ENCODE measurements at places on chromosomes 5 and 9.
A peak's percentile ranks its signal among the peaks of the same experiment; 100 is the strongest.

- no peak for DNase-seq
Measured at GRCh38 chr5:61498121-61498520, 166.1 kb downstream of the ZSWIM6 start.

DNA sequence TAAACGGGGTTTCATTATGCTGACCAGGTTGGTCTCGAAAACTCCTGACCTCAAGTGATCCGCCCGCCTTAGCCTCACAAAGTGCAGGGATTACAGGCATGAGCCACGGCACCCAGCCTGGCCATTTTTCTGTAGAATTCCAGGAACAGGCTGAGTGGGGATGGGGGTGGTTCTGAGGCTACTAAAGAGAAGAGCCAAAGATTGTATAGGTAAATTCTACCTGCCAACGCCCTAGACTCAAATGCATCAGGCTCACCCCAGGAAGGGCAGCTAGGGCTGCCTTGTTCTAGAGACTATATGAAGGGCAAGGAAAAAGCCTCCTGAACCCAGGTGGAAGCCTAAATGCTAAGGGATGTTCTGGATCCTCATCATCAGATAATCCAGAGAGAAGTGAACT, 1.6 kb upstream of the C5orf52 start:
- DNase-seq: no peak

DNA sequence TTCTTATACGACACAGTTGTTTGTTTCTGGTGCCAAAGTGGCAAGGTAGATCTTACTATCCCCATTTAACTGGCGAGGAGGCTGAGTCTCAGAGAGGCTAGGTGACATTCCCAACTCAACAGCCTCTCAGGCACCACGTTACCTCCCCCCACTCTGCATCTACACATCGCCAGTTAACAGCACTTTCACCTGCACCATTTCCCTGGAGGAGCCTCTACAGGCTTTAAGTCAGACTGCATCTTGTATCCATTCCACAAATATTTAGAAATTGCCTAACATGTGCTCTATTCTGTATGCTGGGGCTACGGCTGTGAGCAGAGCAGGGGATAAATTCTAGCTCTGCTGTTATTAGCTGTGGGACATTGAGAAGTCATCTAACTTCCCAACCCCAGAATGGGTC, 168.6 kb downstream of the INSYN2B start:
- DNase-seq: no peak

DNA sequence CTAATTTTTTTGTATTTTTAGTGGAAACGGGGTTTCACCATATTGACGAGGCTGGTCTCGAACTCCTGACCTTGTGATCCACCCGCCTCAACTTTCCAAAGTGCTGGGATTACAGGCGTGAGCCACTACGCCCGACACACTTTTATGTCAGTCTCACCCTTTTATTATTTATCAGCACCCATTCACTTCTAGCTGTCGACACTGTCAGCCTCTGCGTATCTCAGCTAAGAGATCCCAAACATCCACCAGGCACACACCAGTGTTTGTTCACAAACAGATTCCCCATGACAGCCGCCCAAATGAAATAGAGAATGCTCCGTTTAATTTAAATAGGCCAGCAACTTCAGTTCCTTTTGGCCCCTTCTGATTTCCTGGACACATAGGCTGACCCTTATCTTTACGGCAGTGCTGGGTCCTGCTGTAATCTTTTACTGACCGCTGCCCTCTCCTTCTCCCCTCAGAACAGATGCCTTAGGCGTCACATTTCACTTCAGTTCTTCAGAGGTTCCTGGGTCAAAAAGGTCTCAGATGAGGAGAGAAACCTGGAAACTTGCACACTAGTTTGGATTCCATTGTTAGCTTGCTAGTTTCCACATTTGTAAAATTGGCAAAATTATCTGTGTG, 43.1 kb upstream of the CKMT2 start:
- no peak for DNase-seq

DNA sequence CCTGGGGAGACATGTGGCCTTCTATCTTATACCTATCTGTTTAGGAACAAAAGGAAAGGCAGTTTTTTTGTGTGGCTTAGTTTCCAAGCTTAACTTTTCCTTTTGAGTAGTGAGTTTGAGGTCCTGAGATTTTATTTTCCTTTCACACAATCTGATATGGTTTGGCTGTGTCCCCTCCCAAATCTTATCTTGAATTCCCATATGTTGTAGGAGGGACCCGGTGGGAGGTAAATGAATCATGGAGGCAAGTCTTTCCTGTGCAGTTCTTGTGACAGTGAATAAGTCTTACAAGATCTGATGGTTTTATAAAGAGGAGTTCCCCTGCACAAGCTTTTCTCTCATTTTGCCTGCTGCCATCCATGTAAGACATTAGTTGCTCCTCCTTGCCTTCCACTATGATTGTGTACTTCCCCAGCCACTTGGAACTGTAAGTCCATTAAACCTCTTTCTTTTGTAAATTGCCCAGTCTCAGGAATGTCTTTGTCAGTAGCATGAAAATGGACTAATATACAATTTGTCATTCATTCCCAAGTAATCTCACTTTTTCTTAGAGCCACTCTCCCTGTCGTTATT, 4.7 kb upstream of the CLTB start:
- DNase-seq: no peak

DNA sequence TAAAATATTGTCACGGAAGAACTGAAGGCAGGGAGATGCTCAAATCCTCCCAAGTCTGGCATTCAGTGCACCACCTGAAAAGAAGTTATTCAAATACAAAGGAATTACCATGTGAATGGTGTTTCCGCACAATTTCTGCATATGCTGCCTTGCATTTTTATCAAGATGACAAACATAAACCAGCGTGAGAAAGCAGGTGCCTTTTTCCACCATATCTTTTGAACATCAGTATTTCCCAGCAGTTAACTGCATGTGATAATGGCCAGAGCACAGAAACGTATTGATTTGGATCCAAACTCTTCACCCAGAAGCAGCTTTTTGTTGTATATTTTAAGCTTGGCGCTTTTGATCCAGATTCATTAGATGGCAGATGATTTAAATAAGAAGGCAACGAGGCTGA, 808.0 kb downstream of the TLE1 start:
- DNase-seq: no peak

- no peak for DNase-seq
Measured at GRCh38 chr9:97769208-97769607, 72.1 kb upstream of the XPA start.

DNA sequence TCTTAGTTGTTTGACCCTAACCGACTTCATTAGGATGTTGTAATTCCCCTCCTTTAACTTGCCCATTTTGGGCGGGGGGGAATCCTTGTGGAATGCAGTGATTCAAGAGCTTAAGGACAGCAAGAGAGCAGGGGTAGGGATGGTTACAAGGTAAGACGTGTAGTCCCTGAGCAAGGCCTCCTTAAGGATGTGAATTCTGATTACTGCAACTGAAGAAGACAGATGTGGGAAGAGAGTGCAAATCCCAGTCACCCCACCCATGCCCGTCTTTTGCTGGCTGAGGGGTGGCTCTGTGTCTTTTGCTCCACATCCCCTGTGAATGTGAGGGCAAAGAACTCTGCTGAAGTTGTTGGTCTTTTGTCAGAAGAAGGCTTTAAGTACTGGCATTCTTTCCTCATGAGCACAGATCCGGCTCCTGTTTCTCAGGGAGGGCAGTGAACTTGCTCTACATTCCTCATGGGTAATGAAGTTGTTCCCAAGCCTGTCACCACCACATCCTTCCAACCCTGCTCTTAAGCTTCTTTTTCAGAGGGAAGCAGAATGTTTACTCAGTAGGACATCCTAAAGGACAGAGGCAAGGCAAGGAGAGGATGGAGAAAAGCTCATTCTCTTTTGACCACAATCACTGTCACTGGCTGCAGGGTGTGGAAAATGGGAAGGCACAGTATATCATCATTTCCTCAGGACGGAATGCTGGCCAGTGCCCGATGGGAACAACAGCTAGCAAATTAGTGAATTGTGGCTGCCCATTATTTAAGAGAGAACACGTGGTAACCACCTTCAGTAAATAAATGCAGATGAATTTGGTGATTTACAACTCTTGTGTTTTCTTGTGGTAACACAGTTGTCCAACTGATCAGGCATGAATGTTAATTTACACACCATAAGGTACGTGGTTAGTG, 61.5 kb downstream of the RAI14 start:
- DNase-seq: no peak

- DNase-seq: peak; percentile 75
Measured at GRCh38 chr9:72443855-72444254, 77.6 kb upstream of the TMC1 start.

GRCh38 chr5:59504043-59504442, 389.5 kb downstream of the PDE4D start:
- no peak for DNase-seq

DNA sequence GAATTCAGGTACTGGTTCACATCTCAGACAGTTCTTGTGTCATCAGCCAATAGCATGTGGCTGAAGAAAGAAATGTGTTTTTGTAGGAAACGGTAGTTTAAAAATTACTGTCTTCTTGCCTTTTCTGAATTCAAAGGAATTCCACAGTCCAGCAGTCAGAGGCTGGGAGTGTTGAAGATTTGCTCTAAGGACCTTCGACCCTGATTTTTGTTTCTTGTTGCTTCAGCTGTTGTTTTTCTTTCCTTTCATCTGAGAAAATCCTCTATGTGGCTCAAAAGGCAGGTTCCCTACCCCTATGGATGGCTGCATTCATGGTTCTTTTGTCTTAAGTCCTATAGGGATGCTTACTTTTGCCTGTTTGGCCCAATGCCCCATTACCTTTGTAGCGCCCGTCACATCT, 304.9 kb downstream of the TMEM167A start:
- DNase-seq: no peak

DNA sequence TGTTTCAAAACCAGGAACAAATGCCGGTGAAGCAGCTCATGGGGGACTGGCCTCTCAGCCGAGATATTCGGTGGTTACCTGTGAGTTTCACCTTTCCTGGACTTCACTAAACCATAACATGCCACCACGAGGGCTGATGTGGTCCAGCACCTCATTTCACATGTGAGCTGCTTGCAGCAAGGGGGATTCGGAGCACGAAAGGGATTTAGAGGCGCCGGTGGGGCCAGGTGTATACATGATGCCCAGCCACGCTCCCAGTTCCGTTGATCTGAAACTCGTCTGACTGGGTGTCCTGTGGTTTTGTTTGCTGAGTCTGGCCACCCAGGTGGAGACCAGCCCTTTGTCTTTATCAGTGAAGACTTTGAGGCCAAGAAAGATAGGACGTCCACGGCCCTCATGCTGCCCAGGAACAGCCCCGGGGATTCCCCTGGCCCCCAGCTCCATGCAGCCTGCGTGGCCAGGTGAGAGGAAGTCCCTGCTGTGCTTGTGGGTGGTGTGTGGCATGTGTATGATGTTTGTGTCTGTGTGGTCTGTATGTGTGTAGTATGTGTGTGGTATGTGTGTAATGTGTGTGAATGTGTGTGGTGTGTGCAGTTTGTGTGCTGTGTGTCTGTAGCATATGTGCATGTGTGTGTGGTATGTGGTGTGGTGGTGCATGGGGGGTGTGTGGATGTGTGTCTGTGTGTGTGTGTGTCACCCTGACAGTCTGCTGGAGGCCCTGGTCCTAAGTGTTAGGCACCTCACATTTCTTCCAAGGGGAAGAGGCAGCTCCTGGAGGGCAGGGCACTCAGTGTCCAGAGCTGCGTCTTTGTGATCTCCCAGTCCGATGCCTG, 23.4 kb downstream of the PHF2 start:
- peak; percentile 37 for DNase-seq

- no peak for DNase-seq
Measured at GRCh38 chr5:149424371-149425315, 45.6 kb upstream of the IL17B start.

- no peak for DNase-seq
Measured at GRCh38 chr5:137092831-137093230, 406.3 kb downstream of the SPOCK1 start.

DNA sequence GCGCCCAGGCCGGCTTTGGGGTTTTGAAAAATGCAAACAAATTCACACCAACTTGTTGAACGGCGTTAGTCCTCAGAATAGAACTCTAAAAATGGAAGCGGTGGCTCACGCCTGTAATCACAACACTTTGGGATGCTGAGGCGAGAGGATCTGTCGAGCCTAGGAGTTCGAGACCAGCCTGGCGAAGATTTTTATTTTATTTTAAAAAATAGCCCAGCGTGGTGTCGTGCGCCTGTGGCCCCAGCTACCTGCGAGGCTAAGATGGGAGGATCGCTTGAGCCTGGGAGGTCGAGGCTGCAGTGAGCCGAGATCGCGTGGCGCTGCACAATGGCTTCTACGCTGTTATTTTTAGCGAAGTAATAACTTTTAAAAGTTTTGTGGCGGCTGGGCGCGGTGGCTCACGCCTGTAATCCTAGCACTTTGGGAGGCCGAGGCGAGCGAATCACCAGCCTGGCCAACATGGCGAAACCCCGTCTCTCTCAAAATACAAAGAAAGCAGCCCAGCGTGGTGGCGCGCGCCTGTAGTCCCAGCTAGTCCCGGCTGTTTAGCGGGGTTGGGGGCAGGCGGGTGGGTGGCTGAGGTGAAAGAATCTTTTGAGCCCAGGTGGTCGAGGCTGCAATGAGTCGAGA, 694 bp upstream of the PLIN2 start:
- DNase-seq: peak; percentile 4

DNA sequence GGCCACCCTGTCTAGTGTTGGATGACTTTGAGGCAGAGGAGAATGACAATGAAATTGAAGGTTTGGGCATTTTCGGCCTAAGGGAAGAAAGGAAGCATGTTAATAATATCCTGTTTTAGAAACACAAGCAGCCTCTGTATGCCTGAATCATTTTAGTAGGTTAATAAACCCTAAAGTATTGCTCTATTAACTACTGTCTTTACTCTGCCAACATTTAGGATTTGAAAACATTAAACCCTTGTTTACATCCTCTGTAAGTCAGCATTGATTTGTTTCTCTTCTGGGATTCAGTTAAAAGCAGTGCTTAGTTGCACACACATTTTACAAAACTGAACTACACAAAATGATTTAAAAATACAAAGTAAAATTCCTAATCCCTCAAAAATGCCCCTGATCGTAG, 358.9 kb downstream of the ARRDC3 start:
- DNase-seq: no peak

DNA sequence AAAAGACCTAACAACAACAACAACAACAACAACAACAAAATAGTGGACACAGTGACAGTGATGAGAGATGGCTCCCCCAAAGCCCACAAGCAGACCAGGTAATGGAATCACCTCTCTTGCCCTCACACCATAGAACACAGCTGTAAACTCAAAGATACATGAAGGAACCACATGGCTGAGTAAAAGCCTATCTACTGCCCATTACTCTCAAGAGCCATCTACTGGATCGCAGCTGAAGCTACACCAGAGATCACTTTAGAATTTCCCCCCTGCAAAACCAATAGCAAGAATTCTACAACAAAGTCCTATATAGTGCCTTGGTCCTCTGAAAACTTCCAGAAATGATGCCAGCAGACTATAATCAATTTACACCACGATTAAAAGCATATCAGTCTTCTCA, 1537.6 kb upstream of the CDH9 start:
- no peak for DNase-seq

GRCh38 chr9:2022560-2022959, 7.4 kb downstream of the SMARCA2 start:
- DNase-seq: peak; percentile 57

DNA sequence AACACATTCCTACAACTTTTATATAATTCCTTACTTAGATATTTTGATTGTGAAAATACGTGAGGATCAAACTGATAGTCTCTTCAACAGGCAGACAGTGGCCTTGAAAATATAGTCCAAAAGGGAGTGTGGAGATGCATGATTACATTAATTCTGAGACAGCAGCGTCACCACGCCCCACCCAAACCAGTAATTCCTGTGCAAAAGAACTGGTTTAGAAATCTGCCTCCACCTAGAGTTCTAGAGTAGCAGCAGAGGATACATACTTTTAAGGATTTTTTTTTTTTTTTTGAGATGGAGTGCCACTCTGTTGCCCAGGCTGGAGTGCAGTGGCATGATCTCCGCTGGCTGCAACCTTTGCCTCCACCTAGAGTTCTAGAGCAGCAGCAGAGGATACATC, 1.6 kb upstream of the TUT7 start:
- DNase-seq: no peak
